DMS79 (cell line): ENCODE measurements at places on chromosomes 1 and 21.

GRCh38 chr1:159076438-159077119 is at the start of gene AIM2:
Gene AIM2, minus strand, starts transcription at chr1:159076766. Its CDS starts 3,267 bp downstream, at chr1:159073499.
- DNase-seq: no peak

DNA sequence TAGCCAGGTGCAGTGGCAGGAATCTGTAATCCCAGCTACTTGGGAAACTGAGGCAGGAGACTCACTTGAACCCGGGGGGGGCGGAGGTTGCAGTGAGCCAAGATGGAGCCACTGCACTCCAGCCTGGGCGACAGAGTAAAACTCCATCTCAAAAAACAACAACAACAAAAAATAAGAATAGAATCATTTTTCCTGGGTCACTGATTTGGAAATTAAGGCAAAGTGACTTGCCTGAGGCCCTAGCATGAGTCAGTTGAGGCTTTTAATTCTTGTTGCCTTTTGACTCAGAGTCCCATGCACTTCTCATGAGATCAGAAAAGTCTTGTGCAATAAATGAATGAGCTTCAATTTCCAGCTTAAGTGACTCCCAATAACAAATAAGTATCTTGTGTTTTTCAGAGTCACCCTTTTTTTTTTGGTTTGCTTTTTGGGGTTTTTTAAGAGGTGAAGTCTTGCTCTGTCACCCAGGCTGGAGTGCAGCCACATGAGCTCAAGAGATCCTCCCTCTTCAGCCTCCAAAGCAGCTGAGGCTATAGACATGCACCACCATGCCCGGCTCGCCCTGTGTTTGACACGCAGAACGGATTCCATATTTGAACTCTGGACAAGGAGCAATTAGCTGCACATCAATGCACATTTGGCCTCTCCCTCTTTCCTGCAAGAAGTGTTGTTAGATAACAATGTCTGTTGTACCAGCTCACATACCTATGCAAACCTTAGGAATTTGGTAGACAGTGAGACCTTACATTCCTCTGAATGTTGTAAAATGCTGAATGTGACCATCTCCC is 3.4 kb upstream of the PLEKHM2 start:
- no peak for DNase-seq

GRCh38 chr1:65762081-65762862 is 30.4 kb upstream of the PDE4B start:
- DNase-seq: no peak

DNA sequence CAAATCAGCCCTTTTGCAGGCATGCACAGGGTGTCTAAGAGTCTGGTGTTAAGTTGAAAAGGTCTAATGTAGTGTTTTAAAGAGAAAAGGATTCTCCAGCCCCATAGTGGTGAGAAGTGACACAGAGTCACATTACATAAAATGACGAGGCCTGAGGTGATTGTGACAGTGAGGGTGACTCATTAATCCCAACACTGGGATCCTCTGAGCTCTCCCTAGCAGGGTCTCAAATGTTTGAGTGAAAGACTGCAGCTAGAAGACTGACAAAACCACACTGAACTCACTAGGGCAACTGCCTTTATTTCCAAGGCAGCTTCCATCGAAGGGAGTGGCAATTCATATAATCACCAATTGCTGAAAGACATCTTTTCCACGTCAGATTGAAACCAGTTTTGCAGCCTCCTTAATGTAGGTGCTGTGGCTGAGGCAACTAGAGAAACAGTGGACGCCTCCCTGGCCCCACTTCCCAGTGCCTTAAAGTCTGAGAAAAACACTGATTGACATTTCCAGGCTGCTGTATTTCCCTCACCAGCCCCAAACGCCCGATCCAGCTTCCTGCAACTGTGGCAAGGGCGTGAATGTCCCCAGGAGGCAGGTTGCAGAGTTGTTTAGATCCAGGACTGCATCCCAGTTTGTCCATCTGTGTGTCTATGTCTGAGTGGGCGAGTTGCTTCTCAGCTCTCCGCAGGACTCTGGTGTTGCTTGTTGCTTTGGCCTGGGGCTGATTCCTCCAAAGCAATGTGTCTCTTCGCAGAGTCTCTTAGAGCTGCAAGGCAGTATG is 81.4 kb downstream of the RUNX1 start:
- no peak for DNase-seq

GRCh38 chr1:119702384-119702783 is 9.3 kb upstream of the PHGDH start:
- no peak for DNase-seq

DNA sequence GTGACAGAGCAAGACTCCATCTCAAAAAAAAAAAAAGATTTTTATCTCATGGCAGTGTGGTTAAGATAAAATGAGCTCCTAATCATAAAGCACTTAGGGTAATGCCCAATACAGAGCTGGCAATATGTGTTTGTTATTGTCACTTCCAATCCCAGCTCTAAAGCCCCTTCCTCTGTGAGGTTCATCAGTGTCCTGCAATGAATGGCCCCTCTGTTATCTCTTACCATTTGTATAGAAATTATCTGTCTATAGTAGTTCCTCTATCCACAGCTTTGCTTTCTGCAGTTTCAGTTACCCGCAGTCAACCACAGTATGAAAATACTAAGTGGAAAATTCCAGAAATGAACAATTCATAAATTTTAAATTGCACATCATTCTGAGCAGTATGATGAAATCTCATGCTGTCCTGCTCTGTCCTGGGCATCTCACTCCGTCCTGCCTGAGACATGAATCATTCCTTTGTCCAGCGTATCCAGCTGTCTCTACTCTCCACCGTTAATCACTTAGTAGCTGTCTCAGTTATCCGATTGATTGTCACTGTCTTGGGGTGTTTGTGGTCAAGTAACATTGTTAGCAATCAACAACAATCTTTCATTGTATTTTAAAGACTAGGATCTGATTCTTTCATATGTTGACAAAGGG is 50.2 kb upstream of the DNAH14 start:
- DNase-seq: no peak

DNA sequence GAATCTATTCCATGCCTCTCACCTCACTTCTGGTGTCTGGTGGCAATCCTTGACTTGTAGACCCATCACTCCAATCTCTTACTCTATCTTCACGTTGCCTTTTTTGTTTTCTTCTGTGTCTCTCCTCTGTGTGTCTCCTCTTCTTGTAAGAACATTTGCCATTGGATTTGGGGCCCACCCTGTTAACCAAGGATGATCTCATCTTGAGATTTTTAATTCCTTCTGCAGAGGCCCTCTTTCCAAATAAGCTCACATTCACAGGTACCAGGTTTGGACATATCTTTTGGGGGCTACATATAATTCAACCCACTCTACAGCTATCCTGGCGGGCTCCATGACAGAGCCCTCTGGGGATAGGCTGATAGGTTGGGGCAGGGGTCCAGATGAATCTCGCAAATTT is 55.8 kb downstream of the UBE2T start:
- DNase-seq: no peak

DNA sequence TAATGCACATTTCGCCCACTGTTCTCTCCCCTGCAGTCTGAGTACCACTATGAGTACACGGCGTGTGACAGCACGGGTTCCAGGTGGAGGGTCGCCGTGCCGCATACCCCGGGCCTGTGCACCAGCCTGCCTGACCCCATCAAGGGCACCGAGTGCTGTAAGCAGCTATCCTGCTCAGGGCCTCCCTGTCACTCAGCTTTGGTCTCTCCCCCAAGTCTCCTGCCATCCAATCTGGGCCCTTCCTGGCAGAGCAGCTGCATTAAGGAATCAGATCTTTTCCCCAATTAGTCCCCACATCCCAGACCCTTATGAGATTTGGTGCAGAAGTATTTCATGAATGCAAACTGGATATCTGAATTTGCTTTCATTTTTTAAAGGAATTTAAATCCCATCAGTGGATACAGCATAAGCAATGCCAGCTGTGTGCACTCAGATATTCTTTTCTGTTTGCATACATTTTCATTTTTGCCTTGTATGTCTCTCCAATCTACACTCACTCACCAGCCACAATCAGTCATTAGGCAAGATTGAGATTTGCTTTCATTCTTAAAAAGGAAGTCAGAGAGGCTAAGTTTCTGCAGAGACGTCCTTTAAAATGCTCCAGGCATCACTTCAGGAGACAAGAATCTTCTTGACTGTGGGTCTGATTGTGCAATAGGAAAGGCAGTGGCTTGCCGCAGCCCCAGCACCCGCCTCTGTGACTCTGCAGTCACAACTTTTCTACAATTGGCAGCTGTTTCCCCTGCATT is 48.1 kb downstream of the ELAPOR1 start:
- DNase-seq: no peak

DNA sequence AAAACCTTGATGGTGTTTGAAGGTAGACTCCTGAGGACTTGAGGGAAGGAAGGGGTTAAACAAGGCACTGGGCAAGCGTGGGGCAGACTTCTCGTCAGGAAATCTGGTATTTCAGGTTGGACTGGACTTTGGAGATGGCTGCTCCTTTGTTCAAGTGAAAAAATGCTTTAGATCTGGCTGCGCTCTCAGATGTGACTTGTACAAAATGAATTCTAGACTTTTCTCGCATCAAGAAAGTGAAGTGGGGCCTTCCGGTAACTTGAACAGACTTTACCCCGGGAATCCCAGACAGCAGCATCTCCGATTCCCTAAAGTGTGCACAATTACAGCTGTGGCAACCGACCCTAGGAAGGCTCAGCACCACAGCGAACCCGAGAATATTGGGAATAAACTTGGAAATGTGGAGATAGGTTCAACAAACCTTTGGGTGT is 44.3 kb upstream of the ERRFI1 start:
- DNase-seq: peak; percentile 91

- DNase-seq: no peak
Observed at GRCh38 chr1:31949862-31950261, 11.7 kb upstream of the PTP4A2 start.

DNA sequence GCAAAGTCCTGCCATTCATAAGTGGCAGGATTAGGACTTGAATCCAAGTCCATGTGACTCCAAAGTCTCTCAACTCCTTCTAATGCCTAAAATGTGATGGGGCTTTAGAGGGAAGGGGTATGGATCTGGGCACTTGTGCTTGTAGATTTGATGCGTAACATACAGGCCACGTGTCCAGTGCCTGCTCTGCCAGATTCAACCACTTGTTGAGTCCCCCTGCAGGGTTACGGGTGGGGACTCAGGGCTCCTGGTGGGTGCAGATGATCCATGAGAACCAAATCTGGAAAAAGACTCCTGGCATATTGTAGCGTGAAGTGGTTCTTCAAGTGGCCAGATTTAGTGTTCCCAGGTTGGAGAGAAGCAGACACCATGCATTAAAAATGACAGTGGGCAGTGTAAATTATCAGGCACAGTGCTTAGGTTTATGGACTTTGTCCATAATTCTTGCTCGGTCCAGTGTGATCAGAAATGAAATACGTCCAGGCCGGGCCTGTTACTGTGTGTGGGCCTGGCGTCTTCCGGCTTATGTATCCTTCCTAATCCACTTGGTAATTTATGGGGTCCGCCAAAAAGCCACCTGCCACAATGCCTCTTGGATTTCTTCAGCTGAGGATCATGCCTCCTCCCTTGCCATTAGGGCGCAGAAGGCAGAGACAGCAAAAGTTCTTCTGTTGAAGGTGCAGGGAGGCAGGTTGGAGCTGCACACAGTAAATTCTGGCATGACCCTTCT is 51.2 kb upstream of the LRP8 start:
- no peak for DNase-seq

GRCh38 chr1:207316622-207317391 is 4.7 kb upstream of the CD55 start:
- no peak for DNase-seq

DNA sequence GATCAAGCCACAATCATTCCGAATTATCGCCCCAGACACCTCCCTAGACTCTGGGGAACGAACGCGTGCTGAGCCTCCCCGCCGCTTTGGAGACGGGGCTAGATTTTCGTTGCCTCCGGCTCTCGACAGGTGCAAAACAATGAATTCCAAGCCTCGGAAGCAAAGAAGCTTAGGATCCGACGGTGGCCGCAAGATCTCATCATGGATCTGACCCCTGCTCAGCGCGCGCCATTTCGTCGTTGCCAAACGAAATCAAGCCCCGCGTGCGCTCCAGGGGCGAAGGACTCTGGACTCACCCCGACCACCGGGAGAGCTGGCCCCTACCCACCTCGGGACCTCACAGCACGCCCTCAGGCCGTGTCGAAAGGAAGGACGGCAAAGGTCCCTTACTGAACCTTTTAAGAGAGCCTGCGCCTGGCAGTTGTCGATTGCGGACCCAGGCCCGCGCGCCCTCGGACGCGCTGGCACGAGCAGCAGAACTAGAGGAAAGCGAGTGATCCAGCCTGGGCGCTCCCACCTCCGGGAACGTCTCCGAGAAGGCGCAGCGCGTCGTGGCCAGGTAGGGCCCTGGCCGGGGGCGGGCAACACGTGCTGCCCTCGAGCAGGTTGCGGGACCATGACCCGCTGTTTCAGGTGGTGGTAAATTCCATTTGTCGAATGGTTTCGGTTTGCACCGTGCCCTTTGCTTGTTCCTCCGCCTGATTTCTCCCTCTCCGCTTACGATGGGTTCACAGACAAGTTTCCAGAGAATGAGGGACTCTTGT is 1.6 kb upstream of the RUNX3 start:
- no peak for DNase-seq

GRCh38 chr1:209411491-209411929 is 172.0 kb upstream of the CAMK1G start:
- DNase-seq: no peak

DNA sequence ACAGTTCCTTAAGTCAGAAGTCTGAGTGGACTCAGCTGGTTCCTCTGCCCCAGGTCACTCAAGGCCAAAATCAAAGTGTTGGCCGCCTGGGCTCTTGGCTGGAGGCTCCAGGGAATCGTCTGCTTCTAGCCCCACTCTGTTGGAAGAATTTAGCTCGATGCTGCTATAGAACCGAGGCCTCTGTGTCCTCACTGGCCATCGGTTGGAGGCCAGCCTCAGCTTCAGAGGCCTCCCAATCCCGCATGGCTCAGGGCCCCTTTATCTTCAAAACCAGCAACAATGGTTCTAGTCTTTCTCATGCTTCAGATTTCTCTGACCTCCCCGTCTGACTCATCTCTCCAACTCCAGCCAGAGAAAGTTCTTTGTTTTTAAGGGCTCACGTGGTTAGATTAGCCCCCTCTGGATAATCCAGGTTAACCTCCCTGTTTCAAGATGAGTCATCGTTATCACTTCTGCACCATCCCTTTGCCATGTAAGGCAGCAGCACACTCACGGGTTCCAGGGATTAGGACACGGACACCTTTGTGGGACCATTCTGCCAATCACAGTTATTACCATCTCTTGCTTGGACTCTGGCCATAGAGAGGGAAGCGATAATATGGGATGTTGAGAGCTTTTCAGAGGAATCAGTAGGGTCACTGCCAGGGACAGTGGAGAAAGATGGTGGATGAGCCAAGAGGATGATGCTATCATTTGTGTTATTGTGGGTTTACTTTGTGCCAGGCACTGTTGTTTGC is 13.6 kb downstream of the FHAD1 start:
- DNase-seq: no peak

DNA sequence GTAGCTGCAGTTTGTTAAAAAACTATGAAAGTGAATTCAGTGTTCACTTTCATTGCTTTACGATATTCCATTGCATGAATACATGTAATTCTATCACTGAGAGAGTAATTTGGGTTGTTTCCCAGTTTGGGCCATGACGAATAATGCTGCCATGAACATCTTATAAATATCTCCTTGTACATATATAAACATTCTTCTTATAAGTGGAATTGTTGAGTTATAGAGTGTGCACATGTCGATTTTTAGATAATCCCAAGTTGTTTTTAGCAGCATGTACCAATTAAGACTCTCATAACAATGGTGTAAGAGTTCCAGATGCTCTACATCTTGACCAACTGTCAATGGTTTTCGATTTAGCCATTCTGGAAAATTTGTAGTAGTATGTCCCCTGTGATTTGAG is 40.9 kb downstream of the ALG6 start:
- no peak for DNase-seq
